ENCODE measurements at places on chromosomes 16 and 17.

GRCh38 chr16:23394141-23394831 is 58.7 kb downstream of the COG7 start:
- DNase-seq = no peak

- DNase-seq = no peak
Measured at GRCh38 chr16:1180549-1181403, 27.9 kb downstream of the CACNA1H start.

- peak; percentile 12 for DNase-seq
Measured at GRCh38 chr16:56423584-56424403, 1.6 kb downstream of the AMFR start.

GRCh38 chr16:64171632-64172031 is 950.2 kb downstream of the CDH11 start:
- no peak for DNase-seq

DNA sequence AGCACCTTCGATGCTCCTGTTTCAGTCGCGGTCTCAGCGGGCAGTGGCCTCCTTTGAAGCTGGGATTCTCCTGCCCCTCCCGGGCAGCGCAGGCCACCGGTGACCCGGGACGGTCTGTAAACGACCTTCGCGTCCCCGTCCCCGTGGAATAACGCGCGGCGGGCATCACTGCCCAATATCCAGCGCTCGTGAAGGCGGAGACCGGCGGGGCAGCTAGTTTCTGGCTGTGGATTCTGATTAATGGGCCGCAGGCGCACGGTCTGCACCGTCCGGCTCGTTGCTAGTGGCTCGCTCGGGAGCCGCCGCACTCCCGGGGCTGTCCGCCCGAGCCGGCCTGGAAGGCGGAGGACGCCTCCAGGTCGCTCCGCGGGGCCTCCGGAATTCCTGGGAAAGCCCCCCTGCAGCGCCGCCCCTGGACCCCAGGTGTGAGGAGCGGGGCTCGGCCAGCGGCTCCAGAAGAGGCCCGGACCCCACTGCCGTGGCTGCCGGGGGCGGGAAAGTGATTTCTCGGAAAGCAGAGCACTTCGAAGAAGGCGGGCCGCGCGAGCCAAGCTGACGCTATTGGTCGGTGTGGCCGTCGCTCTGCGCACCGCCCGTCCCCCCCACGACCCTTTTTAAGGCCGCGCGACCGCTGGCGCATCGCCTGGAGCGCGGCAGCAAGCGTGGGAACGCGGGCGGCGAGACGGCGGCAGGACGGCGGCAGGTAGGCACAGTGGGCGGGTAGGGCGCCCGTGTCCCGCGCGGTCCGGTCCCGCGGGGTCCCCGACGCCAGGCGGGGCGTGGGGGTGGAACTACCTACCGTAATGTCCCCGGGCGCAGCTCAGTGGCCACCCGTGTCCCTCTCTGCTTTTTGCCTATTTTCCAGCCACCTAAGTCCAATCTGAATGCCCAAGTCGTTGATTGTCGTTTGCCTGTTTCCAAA is at the start of gene IRF8:
Gene IRF8 (plus strand): TSS at position 642 of the 922 bp plus-strand sequence. CDS start 3,854 bp downstream, outside the sequence.
- DNase-seq = peak; percentile 36

DNA sequence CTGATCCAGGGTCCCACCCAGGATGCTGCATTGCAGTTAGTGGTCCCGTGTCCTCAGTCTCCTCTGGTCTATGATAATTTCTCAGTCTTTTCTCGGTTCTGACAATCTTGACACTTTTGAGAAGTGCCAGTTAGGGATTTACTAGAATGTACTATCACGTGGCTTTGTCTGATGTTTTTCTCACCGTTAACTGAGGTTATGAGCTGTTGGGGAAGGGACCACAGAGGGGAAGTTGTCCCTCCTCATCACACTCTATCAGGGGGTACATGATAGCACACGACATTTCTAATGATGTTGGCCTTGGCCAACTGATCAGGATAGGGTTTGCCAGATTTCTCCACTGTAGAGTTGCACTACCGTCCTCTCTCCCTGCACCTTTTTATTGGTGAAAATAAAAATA is 250.9 kb upstream of the SDK2 start:
- no peak for DNase-seq

- no peak for DNase-seq
Measured at GRCh38 chr16:52843381-52843780, 209.3 kb downstream of the CHD9NB start.

- DNase-seq = no peak
Measured at GRCh38 chr16:48622456-48623303, 12.7 kb upstream of the N4BP1 start.

- no peak for DNase-seq
Measured at GRCh38 chr16:56852401-56852730, 12.6 kb upstream of the SLC12A3 start.

Data from central memory CD4-positive, alpha-beta T cell (primary cell).